ENCODE measurements at places on chromosomes 3 and 15.

- DNase-seq: no peak
These were observed 25.7 kb downstream of the PCOLCE2 start for GRCh38 chr3:142863010-142863817.

DNA sequence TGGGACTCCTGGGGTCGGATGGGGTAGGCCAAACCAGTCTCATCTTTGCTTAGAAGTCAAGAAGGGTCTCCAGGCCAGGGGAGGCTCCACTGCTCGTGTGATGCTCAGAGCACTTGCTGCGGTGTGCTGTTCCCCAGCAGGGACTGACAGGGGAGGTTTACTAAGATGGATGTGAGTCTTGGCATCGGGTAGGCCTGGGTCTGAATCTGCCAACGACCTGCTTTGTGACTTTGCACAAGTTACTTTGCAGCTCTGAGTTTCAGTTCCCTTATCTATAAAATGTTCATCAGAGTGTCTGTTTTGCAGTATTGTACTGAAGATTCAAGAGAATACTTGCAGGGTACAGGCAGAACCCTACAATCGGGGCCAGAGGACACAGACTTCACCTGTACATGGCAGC lies 17.3 kb upstream of the CDCP1 start:
- DNase-seq: no peak

GRCh38 chr3:73827725-73828211 lies 203.0 kb upstream of the PDZRN3 start:
- no peak for DNase-seq

DNA sequence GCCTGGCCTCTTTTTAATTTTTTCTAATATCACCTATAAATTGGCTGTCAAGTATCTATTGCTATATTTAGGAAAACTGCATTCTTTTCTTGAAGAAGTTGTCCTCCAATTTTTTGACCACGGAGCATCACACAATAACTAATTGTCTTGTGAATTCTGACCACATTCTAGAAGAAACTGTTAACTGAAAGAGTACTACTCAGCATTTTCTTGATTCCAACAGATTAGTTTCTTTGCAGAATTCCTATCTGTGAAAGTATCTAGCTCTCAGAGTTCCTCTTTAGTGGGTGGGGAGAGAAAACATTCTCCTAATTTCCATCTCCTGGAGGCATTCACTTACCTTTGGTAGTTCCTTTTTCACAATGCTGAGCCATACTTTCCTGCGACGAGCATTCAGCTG lies 31.1 kb downstream of the INO80 start:
- no peak for DNase-seq

DNA sequence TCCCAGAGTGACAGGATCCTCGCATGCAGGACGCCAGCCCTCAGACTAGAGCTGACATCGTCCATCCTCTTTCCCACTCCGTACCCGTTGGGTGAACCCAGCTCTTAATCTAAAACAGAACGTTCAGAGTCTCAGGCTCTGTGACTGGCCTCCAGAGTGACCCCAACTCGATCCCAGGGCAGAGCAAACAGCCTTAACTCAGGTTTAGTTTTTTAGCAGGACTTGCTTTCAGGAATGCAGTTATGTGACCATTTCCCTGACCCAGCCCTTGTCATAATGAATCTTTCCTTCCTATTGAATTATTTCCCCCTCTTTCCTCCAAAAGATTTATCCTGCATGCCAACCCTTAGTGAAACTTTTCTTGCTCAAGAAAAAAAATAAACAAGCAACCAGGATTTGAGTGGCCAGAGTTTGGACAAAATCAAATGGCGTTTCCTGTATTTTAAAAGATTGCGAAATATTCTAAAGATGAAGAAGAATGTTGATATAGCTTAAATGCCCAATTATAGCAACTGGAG lies 47.8 kb upstream of the RARB start:
- DNase-seq: no peak

GRCh38 chr3:35817216-35817615 lies 177.9 kb downstream of the ARPP21 start:
- DNase-seq: no peak

- no peak for DNase-seq
These were observed 31.7 kb downstream of the LINS1 start for GRCh38 chr15:100570275-100570674.

GRCh38 chr3:163605915-163606314 lies 1472.4 kb downstream of the SI start:
- DNase-seq: no peak

DNA sequence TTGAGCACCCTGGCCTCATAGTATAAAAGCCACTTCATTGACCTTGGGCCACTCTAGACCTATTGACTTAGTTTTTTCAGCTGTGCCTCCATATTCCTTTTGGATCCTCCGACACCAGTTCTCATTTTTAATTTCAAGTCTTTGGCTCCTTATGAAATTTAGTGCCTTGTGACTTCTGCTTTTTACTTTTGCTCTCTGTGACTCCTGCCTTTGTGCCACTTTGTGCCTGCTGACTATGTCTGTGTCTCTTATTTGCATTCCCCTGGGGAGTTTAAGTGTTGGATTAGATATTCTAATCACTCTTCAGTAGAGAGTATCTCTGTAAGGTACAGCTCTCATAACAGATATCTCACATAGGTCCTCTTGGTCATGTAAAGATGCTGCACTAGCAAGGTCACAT lies 39.6 kb upstream of the GPR149 start:
- DNase-seq: no peak

- DNase-seq: no peak
These were observed 88.4 kb upstream of the TLE3 start for GRCh38 chr15:70186152-70186551.

Data from activated T-cell treated with anti-CD3 and anti-CD28 coated beads, Interleukin-2, amount 50 U/mL, for 24 hours (primary cell).